ENCODE measurements at places on chromosomes 7 and 10.
A peak's percentile ranks its signal among the peaks of the same experiment; 100 is the strongest.

DNA sequence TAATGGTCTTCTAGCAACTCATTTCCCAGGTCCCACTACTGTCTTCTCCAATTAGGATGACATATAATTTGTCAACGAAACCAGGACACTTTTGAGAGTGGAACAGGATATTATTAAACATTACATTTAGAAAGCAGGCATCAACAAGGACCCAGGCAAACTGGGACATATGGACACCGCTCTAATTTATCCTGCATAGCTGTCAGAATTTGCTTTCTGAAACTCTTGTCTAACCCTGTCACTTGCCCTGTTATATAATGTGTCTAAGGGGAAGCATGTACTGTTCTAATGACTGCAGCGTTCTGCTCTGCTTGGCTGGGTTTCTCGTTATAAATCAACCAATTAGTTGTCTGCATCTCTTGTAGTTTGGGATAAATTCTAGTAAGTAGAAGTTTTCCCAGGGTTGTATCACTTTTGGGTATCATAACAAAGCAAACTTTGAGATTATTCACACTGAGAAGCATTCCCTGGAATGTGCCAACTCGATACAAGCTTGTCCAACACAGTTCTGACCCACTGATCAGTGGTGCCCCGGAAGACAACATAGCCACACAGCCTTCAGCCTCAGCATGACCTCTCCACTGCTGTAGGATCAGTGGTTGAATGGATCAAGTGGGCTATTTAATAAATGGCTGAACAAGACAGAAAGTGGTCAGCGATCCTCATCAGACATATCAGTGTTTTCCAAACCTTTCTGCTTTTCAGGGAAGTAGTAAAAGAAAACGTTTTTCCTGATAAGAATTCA is 228.1 kb downstream of the KIF20B start:
- H3K4me3 ChIP-seq = no peak overlapping the region
- H3K36me3 ChIP-seq = no peaks in the 10 kb centered on the region
- no peak for DNase-seq
- H3K27me3 ChIP-seq = no peaks in the 10 kb centered on the region
- H3K4me1 ChIP-seq = no peaks in the 10 kb centered on the region
- H3K27ac ChIP-seq = no peak overlapping the region

GRCh38 chr7:101882595-101883564 is 65.5 kb downstream of the CUX1 start:
- no peak overlapping the region for H3K27ac ChIP-seq
- H3K36me3 ChIP-seq = peaks cover 3% of the 10 kb centered on the region
- H3K27me3 ChIP-seq = no peaks in the 10 kb centered on the region
- DNase-seq = no peak
- H3K4me3 ChIP-seq = no peak overlapping the region

DNA sequence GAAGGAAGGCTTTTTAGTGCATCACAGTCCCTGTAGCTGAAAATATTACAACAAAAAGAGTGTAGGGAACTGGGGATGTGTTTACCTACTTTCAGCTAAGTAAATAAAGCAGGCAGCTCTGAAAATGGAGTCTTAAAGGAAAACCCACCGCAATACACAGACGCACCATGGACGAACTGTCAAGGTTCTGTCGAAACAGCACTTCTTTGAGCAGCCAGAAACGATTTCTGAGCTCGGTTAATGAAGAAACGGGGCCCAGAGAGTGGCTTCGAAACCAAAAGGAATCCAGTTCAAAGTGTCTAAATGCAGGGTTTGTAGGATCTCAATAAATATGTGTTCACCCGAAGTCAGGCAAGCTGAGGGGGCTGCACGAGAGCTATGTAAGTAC is 275.4 kb upstream of the NEBL start:
- DNase-seq = no peak
- peaks cover 8% of the 10 kb centered on the region for H3K4me1 ChIP-seq

- H3K4me3 ChIP-seq = no peak overlapping the region
- DNase-seq = no peak
- H3K36me3 ChIP-seq = no peaks in the 10 kb centered on the region
- H3K4me1 ChIP-seq = peaks cover 15% of the 10 kb centered on the region
- no peak overlapping the region for H3K27ac ChIP-seq
- H3K27me3 ChIP-seq = no peaks in the 10 kb centered on the region
These were observed 705.5 kb downstream of the AUTS2 start for GRCh38 chr7:70303780-70304179.

GRCh38 chr10:5650664-5651387 is 15.6 kb downstream of the ASB13 start:
- no peak overlapping the region for H3K27ac ChIP-seq
- no peaks in the 10 kb centered on the region for H3K27me3 ChIP-seq
- peaks cover 16% of the 10 kb centered on the region for H3K4me1 ChIP-seq
- peaks cover 7% of the 10 kb centered on the region for H3K36me3 ChIP-seq

- no peaks in the 10 kb centered on the region for H3K27me3 ChIP-seq
- H3K27ac ChIP-seq = peak overlapping the region; percentile 89
- H3K4me3 ChIP-seq = peak overlapping the region; percentile 89
- peaks cover 36% of the 10 kb centered on the region for H3K36me3 ChIP-seq
These were observed 2.0 kb downstream of the PIP4K2A start for GRCh38 chr10:22712211-22712955.

DNA sequence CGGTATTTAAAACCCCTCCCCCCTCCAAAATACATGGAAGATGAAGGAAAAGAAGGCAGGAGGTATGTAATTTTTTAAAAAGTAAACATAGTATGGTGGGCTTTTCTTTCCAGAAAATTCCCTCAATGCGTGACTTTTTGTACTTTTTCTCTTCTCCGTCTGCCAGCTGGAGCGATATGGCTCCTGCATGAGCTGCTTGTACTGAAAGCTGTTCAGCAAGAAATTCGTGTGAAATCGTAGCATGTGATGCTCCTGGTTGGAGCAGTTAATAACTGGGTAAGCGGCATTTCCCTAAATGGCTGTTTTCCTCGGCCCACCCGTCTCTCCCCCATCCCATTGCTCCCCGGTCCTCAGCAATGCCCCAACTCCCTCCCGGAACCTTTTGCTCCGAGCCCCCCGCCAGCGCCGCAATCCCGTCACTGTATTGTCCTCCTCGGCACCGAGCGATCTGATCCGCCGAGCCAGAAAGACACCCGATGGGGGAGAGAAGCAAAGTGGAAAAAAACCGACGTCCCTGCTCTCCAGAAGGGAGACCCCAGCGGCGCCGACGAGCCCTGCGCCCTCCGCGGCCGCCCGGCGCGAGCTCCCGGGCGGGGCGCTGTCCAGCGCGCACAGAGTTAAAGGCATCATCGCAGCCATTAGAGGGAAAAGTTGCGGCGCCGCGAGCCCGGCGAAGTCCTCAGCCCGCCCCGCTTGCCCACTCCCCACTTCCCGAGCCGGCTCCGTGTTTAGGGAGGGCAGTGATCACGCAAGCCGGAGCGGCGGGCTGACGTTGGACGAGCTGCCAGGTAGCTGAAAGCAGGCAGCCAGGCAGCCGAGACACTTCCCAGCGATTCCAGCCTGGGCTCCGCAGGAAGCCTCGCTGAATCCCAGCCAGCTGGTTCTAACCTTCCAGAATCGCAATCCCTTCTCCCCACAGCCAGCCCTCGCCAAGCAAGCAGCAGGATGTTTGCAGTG is at the start of gene VSTM2A:
Gene VSTM2A, plus strand, starts transcription at position 707 of the 957 bp plus-strand sequence. CDS start 356 bp downstream, outside the sequence.
- no peak for DNase-seq
- no peak within 1 kb of the TSS for H3K27ac ChIP-seq
- H3K4me3 ChIP-seq = no peak within 1 kb of the TSS
- no peaks in the 10 kb centered on the region for H3K4me1 ChIP-seq
- peaks cover 6% of the 10 kb centered on the region for H3K36me3 ChIP-seq
- peaks cover 48% of the 10 kb centered on the region for H3K27me3 ChIP-seq

GRCh38 chr10:97761331-97761865 is 10.4 kb downstream of the SFRP5 start:
- H3K27me3 ChIP-seq = no peaks in the 10 kb centered on the region
- H3K4me3 ChIP-seq = no peak overlapping the region
- H3K4me1 ChIP-seq = no peaks in the 10 kb centered on the region
- H3K36me3 ChIP-seq = peaks cover 6% of the 10 kb centered on the region
- DNase-seq = no peak

- DNase-seq = no peak
- H3K27me3 ChIP-seq = no peaks in the 10 kb centered on the region
- H3K4me3 ChIP-seq = no peak overlapping the region
- no peak overlapping the region for H3K27ac ChIP-seq
- peaks cover 11% of the 10 kb centered on the region for H3K4me1 ChIP-seq
These were observed 52.3 kb upstream of the ANTXRL start for GRCh38 chr10:46234431-46235060.

- no peak overlapping the region for H3K27ac ChIP-seq
- H3K4me3 ChIP-seq = no peak overlapping the region
- no peaks in the 10 kb centered on the region for H3K4me1 ChIP-seq
These were observed 47.9 kb downstream of the MKI67 start for GRCh38 chr10:128078136-128078969.

- no peak overlapping the region for H3K4me3 ChIP-seq
- no peaks in the 10 kb centered on the region for H3K36me3 ChIP-seq
- DNase-seq = no peak
These were observed 159.1 kb upstream of the EEPD1 start for GRCh38 chr7:35993676-35994606.

- DNase-seq = no peak
- no peaks in the 10 kb centered on the region for H3K27me3 ChIP-seq
- H3K27ac ChIP-seq = no peak overlapping the region
- H3K36me3 ChIP-seq = no peaks in the 10 kb centered on the region
- H3K4me3 ChIP-seq = no peak overlapping the region
- no peaks in the 10 kb centered on the region for H3K4me1 ChIP-seq
These were observed 104.7 kb upstream of the ARMC3 start for GRCh38 chr10:22823109-22823508.

GRCh38 chr10:114839901-114840300 is 18.3 kb downstream of the FHIP2A start:
- H3K4me3 ChIP-seq = no peak overlapping the region
- no peaks in the 10 kb centered on the region for H3K27me3 ChIP-seq
- peaks cover 8% of the 10 kb centered on the region for H3K36me3 ChIP-seq
- H3K4me1 ChIP-seq = no peaks in the 10 kb centered on the region
- no peak for DNase-seq
